ENCODE measurements at places on chromosomes 2 and 18.

- peak; percentile 83 for DNase-seq
Observed at GRCh38 chr2:170739048-170739447, 23.9 kb downstream of the SP5 start.

DNA sequence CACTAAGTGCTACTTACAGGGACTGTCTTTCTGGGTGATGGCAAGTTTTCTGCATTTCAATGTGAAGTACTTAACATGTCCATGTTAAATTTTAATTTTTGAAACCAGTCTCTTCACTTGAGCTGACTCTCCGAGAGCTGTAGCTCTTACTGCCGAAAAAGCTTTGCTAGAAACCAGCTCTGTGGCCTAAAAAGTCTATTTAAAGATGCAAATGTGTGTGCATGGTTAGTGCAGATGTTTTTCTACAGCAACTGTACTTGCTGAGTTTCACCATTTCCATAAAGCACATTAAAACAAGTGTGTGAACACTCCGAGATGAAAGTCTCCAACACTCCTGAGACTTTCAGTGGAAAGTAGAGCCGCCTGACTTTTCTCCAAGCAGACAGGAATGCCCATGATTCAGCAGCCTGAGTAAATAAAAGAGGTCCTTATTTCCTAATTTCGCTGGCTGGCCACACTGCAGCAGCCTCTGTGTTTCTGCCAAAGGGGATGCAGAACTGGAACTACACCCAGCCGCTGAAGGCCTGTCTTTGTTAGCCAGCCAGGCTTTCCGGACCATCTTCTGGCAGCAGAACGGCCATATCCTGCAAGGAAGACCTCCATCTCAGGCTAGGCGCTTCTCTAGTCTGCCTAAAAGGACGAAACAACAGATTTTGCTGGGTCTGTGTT is 121.2 kb downstream of the ZNF521 start:
- DNase-seq = peak; percentile 84

- no peak for DNase-seq
Observed at GRCh38 chr18:75926811-75927210, 499.3 kb upstream of the SMIM21 start.

- DNase-seq = no peak
Observed at GRCh38 chr18:48954886-48955819, 4.4 kb upstream of the SMAD7 start.
